ENCODE measurements at places on chromosomes 12 and 14.

DNA sequence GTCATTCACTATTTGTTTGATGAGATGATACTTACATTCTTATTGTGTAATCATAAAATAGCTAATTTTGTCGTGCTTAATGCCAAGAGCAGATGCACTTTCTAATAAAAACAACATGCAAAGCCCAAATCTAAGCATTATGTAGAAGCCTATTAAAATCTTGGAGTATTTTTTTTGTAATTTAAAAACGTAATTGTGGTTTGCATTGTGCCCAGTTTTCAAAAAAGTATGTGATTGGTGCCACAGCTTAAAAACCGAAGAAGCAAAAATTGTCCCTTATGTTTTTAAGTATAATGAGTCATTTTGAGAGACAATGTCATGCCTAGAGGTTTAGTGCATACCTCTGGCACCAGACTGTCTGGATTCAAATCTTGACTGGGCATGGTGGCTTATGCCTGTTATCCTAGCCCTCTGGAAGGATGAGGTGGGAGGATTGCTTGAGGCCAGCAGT, 464.8 kb upstream of the RGS6 start:
- DNase-seq: no peak

DNA sequence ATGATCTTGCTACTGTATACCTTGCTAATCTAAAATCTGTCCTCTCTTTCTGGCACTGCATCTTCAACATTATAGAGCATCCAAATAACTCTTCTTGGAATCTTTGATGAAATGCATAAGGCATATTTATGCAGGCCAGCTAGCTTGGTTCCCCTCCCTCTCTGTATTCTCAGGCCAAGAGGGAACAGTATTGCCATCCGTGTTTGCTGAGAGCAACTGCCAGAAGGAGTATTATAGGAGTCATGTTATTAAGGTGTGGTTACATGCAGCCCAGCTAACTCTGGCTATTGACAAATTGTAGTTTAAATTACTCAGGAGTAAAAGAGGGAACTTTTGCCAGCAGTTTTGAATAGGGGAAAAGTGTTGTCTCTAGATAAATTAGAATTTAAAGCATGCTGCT, 309.3 kb upstream of the E2F7 start:
- DNase-seq: no peak

DNA sequence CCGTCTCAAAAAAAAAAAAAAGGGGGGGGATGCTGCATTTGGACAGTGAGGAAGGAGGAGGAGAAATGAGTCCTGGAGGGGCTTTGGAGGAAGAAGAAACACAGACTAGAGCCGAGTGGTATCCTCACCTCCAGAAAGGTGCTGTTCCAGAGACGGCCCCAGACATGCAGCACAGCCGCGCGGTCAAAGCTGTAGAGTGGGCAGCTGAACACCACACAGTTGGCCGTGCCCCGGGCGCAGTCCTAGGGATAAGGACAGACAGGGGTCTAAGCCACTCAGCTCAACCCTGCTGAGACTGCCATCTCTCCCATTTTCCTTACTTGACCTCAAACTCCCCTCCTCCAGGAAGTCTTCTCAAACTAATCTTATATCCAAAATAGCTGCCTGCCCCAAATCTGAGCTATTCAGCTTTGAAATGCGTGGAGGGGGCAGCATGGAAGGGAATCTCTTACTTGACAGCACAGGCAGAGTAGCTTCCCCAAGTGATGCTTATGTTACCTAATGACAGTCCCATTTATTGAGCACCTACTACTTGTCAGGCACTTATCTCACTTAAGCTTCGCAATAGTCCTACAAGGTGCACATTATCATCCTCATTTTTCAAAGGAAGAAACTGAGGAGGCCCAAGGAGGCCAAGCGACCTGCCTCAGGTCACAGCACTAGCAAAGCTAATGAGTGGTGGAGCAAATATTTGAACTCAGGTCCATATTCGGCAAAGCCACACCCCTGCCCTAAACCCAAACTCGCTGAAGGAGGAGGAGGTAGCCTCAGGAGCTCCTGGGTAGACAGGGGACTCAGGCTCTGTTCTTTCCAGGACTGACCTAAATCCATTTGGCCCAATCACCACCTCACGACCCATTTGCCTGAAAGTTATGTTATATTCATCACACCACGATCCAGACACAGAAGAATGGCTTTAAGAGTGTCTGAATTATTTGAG, 18.7 kb downstream of the ITGA7 start:
- DNase-seq: no peak

DNA sequence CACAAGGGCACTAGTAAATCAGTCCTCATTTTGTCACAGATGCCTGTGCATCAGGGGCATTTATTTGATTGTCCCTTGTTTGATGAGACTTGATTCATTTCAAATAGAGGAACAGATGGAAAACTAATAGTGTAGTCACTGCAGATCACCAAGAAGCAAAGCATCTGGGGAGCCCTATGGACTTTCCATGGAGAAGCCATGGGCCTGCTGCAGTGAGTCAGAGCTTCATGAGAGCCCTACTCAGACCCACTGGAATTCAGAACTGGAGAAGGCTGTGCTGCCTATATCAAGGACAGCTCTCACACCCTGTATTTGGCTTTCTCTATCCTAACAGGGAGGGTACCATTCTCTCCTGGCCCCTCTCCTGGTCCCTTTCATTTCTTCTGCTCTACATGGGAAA, 126.2 kb downstream of the GRIP1 start:
- no peak for DNase-seq

DNA sequence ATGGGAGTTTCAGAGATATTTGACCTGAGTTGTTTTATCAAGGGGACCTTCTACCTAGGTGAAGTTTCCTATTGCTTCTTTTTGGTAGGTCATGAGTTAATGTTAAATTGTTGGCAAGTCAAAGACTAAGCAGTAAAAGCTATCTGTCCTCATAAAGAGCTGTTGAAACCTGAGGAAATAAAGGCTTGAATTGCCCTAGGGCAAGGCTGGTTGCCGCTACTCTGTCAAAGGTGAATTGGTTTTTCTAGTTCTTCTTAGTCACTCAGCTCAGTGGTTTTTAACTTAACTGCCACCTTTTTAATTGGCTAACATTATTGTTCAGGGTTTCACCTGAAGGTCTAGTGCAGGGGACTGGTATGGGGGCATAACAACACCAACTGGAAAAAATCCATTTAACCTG, 441.6 kb upstream of the FBXO33 start:
- no peak for DNase-seq

GRCh38 chr12:101935890-101936746, 58.7 kb downstream of the DRAM1 start:
- DNase-seq: no peak

DNA sequence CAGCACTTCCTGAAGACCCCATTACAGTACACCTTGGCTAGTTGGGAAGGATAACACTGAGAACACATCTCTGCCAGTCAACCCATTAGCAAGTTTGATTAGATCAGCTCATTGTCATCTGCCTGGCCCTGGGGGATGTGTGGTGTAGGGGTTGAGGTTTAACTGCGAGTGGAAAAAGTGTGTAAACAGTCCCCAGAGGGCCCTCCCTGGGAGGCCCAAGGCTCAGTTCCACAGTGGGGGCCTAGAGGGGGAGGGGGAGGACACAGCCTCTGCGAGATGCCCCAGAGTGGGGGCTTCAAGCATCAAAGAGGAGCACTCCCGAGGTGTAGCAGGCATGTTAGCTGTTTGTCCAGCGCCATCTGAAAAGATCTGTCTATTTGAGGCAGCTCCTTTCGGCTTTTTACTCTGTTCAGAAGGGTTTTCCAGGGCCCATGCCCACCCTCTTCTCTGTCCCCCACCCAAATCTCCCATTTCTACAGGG, 344 bp downstream of the LPAR5 start:
- no peak for DNase-seq

DNA sequence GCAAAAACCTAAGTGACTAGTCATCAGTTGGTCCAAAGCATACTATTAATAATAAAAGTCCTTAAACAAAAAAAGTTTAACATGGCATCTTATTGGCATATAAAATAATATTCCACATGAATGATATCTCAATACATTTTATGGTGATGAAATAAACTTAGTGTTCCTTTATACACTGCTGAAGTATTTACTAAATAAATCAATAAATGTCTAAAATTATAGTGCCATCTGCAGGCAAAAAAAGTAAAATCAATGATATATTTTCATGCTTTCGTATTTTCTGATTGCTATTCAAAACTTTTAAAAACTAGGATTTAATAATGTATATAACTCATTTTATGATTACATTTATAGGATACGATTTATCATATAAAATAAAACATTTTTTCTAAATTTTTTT, 30.5 kb downstream of the PUS7L start:
- no peak for DNase-seq

DNA sequence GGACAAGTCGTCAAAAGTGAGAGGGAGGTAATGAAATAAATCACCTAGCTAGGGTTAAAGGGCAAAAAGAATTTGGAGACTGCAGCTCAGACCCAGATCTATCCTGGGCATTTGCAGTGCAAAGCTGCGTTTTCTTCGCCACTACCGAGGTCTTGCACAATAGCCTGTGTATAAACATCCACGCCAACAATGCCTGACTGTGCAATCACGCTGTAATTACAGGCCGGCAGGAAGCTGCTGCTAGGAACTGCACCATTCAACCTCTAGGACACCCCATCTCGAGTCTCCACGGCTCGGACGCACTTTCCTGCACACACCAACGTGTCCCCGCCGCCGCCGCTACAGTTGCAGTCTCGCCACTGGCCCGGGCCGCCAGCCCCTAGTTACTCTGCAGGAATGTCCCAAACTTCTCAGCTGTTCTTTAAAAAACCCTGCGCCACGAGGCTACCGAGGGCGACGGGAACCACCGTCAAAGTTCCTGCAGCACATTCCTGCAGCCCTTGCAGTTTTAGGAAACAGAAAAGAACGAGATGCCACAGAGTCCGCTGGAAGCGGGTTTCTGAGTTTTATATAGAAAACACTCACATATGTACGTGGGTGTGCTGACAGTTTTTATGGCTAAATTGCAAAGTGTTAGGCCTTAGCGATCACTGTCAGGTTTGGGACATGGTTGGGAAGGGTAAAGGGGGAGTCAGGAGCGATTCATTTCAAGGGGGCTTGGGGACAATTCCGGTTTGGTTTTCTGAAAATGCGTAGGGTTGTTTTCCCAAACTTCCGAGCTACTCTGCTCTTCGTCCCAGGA, 65.6 kb upstream of the PTGR2 start:
- peak; percentile 81 for DNase-seq

GRCh38 chr14:103078420-103078749, 5.6 kb upstream of the LBHD2 start:
- peak; percentile 89 for DNase-seq

- peak; percentile 30 for DNase-seq
These were observed 45.0 kb downstream of the NOPCHAP1 start for GRCh38 chr12:105030820-105031807.

Measured in RPMI8226 (cell line).